Type B pancreatic cell (in vitro differentiated cells): ENCODE measurements at places on chromosomes 3 and 15. TPM values are rescaled to one million over a fixed set of nuclear protein-coding genes. Genes with fewer than 3 reads are reported as not detected.
A peak's percentile ranks its signal among the peaks of the same experiment; 100 is the strongest.

GRCh38 chr15:101470548-101471239 is 18.8 kb downstream of the PCSK6 start:
- no peak overlapping the region for H3K4me3 ChIP-seq
- H3K27me3 ChIP-seq: peaks cover 24% of the 10 kb centered on the region
- no peak for DNase-seq
- H3K27ac ChIP-seq: no peak overlapping the region

DNA sequence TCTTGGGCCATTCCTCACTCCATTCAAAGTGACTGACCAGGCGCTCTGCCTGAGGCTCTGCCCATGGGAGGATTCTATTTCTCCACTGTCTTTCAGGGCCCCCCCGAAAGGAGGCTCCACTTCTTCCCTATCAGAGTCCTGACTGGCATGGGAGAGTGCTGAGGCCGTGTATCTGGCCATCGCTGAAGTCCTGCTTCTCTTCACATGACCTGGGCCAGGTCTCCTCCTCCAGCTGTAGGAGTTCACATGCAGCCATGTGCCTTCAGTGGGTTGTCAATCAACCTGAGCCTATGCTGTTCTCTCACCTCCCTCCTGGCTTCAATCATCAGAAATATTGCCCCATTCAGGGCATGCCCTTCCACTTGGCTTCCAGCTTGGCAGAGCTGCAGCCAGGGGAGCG is 12.8 kb upstream of the APBA2 start:
- no peaks in the 10 kb centered on the region for H3K36me3 ChIP-seq
- peaks cover 7% of the 10 kb centered on the region for H3K27me3 ChIP-seq
- H3K4me1 ChIP-seq: peaks cover 5% of the 10 kb centered on the region
- no peak overlapping the region for H3K4me3 ChIP-seq
- DNase-seq: no peak

GRCh38 chr3:49903451-49904424 is at the start of gene MST1R:
TSS of gene MST1R (minus strand) at chr3:49903873. CDS start at chr3:49903609, 264 bp downstream.
- H3K27me3 ChIP-seq: no peaks in the 10 kb centered on the region
- DNase-seq: peak; percentile 80
- H3K4me3 ChIP-seq: peak within 1 kb of the TSS; percentile 65
- peaks cover 5% of the 10 kb centered on the region for H3K4me1 ChIP-seq
- peak within 1 kb of the TSS; percentile 65 for H3K27ac ChIP-seq
- H3K36me3 ChIP-seq: no peaks in the 10 kb centered on the region

GRCh38 chr15:39784638-39785037 is 2.0 kb upstream of the FSIP1 start:
- no peak for DNase-seq
- peak overlapping the region; percentile 78 for H3K4me3 ChIP-seq
- H3K4me1 ChIP-seq: peaks cover 54% of the 10 kb centered on the region
- H3K27ac ChIP-seq: no peak overlapping the region
- no peaks in the 10 kb centered on the region for H3K36me3 ChIP-seq

DNA sequence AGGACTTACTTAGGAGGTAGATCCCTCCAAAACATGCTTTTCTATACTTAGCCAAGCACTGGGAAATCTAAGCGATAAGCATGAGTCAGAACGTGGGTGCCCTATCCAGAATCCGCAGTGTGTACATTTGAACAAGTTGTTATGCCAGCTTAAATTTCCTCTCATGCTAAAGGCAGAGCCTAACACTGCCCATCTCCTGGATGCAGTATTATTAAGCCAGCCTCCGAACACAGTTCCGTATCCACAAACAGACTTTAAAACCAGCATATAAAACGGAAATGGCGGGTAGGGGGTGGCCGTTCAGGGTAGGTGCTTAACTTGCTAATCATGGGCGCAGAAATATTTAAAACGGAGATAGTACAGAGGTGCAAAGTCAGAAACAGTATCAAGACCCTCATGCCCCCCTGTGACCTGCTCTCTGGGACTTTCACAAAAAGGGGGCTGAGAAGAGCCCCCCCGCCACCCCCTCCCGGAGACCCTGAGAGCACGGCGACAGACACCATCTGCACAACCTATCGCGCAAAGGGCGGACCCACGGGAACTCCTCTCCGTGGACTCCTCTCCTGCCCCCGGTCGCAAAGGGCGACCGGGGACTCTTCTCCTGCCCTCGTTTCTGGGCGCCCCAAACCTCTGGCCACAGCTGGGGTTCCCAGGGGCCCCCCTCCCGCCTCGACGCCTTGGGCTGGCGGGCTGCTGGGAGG is 889 bp upstream of the LRRIQ4 start:
- H3K27ac ChIP-seq: peak overlapping the region; percentile 73
- no peak for DNase-seq
- peaks cover 25% of the 10 kb centered on the region for H3K4me1 ChIP-seq
- peaks cover 7% of the 10 kb centered on the region for H3K27me3 ChIP-seq
- peaks cover 3% of the 10 kb centered on the region for H3K36me3 ChIP-seq

DNA sequence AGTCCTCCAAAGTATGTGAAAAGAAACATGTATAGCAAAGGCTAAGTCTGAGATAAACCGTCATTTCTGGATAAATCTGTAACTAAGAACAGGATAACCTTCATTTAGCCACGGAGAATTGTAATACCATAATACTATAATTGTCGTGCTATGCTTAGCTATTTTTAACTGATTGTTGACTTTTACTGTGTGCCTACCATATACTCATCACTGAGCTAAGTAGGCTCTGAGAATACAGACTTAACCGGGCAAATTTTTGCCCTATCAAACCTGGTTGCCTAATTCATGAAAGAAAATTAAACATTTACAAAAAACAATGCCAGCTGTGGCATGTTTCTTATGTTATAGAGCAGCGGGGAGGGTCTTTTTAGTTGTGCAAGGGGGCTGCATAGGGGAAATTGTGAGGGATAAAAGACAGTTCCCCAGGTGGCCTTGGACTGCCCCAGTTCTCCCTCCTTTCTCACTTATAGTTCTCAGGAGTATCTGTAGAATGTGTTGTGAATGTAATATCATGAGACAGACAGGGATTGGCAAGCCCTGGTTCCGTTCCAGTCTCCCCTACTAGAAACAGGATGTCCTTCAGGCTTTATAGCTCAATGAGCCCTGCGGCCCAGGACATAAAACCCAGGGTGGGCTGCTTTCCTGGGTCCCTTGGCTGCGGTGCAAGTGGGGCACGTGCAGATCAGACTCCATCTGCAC is 318.5 kb downstream of the GBE1 start:
- H3K4me1 ChIP-seq: no peaks in the 10 kb centered on the region
- no peaks in the 10 kb centered on the region for H3K36me3 ChIP-seq
- DNase-seq: no peak
- H3K27ac ChIP-seq: no peak overlapping the region
- H3K27me3 ChIP-seq: no peaks in the 10 kb centered on the region
- no peak overlapping the region for H3K4me3 ChIP-seq

GRCh38 chr3:43345877-43346276 is 59.5 kb downstream of the SNRK start:
- H3K4me1 ChIP-seq: peaks cover 6% of the 10 kb centered on the region
- H3K27me3 ChIP-seq: no peaks in the 10 kb centered on the region

Gene SCAANT1
- total RNA-seq: not detected in 2 replicates

Gene WDR72
- total RNA-seq: 2.0 and 6.9 TPM in 2 replicates

- no peaks in the 10 kb centered on the region for H3K27me3 ChIP-seq
- H3K4me1 ChIP-seq: no peaks in the 10 kb centered on the region
- no peak overlapping the region for H3K4me3 ChIP-seq
- H3K36me3 ChIP-seq: no peaks in the 10 kb centered on the region
Observed at GRCh38 chr3:126311338-126311978, 45.8 kb downstream of the KLF15 start.

Gene HYAL2
- total RNA-seq: 46.6 and 52.5 TPM in 2 replicates

Gene DIS3L
- 21.6 and 37.7 TPM in 2 replicates for total RNA-seq

DNA sequence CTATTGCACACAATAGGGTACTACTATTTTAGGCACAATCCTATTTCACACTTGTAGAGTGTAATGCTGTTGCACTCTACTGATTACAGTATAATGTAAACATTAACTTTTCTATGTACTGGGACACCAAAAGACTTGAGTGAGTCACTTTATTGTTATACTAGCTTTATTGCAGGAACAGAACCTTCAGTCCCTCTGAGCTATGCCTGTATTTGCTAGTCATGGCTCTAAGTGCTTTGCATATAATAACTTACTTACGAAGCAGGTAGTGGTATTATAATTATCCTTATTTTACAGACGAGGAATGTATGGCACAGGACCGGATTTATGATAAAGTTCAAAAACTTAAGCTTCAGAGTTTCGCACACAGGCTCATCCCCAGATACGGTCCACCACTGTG is 106.6 kb upstream of the SLC6A6 start:
- no peaks in the 10 kb centered on the region for H3K27me3 ChIP-seq
- H3K4me1 ChIP-seq: peaks cover 14% of the 10 kb centered on the region
- peak overlapping the region; percentile 68 for H3K27ac ChIP-seq
- no peak for DNase-seq
- no peaks in the 10 kb centered on the region for H3K36me3 ChIP-seq
- no peak overlapping the region for H3K4me3 ChIP-seq

Gene NCK1
- 24.3 and 28.6 TPM in 2 replicates for total RNA-seq

GRCh38 chr3:2958551-2958950 is 151.6 kb downstream of the IL5RA start:
- H3K4me1 ChIP-seq: peaks cover 14% of the 10 kb centered on the region
- H3K27me3 ChIP-seq: no peaks in the 10 kb centered on the region
- no peak for DNase-seq
- H3K36me3 ChIP-seq: no peaks in the 10 kb centered on the region
- H3K27ac ChIP-seq: no peak overlapping the region
- H3K4me3 ChIP-seq: no peak overlapping the region

- no peak overlapping the region for H3K27ac ChIP-seq
- H3K27me3 ChIP-seq: no peaks in the 10 kb centered on the region
- no peak overlapping the region for H3K4me3 ChIP-seq
- DNase-seq: no peak
- H3K36me3 ChIP-seq: no peaks in the 10 kb centered on the region
Observed at GRCh38 chr15:48132874-48133273, 12.1 kb downstream of the SLC24A5 start.

Gene SLC4A7
- total RNA-seq: 31.0 and 51.8 TPM in 2 replicates

DNA sequence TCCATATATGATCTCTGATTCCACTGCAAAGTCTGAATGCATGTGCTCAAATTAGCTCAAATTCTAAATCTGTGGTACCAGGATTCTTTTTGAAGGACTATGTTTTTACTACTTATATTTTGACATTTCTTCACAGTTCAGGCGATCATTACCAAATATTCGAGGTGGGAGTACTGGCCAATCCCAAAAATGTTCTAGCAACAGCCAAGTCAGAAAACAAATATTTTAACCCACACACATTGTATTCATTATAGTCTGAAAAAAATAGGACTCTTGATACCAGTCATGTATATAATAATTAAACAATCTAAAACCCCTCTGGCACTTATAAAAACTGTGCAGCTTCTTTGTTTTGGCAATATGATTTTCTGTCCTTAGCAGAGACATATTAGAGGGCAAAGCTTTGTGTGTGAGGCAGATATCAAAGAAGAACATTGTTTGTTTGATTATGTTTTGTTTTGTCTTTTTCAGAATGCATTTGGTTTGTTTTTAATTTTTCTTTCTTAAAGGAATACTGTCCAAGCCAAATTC is 37.4 kb downstream of the FGF7 start:
- no peaks in the 10 kb centered on the region for H3K36me3 ChIP-seq
- H3K27me3 ChIP-seq: no peaks in the 10 kb centered on the region
- no peak overlapping the region for H3K27ac ChIP-seq
- no peaks in the 10 kb centered on the region for H3K4me1 ChIP-seq
- DNase-seq: no peak
- H3K4me3 ChIP-seq: no peak overlapping the region
